ENCODE measurements at places on chromosomes 5 and 9.

DNA sequence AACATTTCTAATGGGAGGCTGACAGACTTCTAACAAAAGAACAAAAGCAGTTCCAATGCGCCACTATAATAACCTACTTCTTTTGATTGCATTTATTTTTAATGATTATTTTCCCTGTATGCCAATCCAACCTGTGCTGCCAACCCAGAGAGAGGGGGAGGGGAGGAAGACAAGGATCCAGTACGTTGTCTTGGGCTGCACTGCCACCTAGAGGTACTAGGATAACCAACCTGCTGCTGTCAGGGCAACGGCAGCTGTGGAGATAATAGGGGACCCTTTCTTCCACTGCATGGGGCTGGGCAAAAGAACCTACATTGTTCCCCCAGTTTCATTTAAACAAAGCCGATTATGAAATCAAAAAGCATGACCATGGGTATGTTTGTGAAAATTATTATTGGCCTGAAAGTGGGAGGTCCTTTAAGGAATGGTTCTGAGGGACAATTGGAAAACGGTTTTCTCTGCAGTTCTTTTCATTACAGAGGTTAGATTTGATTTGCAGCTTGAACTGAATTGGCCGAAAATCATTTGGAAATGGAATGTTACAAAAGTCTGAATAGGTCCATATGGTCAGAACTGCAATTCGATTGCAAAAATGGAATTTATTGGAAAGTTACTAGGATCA, 101.3 kb downstream of the RASEF start:
- DNase-seq = peak; percentile 7

DNA sequence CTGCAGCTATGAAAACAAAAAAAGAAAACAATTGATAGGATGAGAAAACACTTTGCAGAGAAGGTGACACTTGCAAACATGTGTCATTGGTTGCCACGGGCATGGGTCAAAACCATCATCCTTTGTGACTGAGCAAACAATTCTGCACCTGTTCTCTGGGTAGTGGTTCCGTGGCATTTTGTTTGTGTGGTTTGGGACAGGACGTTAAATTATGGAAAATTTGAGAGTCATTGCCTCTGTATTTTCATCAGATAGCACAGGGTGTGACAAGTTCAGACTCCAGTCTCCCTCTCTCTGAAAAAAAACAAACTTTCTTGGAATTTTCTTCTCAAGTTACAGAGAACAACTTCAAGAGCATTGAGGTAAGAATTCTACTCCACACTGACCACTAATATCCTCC, 113.4 kb upstream of the HMHB1 start:
- DNase-seq = no peak

DNA sequence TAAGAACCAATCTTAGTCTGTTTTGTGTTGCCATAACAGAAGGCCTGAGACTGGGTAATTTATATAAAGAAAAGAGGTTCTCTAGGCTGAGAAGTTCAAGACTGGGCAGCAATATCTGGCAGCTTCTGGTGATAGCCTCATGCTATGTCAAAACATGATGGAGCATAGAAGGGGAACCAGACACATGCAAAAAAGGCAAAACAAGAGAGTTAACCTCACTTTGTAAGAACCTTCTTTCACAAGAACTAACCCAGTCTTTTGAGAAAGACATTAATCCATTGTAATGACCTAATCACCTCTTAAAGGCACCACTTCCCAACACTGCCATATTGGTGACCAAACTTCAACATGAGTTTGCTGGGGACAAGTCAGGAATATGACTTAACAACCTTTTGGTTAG, 37.3 kb downstream of the FSD1L start:
- no peak for DNase-seq

DNA sequence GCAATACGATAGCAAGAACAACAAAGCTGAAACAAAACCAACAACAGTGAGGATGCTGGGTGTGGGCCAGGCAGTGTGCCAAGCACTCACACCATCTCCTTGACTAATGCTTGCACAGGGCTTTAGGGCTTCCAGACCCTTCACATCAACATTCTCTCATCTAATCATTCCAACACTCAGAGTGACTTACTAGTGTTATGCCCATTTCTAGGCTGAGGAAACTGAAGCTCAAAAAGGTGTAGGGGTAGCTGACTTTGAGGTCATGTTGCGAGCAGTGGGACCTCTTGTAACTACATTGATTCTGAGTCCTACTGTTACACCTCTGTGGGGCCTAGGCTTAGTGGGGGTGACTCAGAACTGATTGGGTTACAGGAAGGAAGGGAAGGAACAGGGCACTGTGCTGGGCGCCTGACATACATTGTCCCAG, 9.7 kb downstream of the ANGPTL2 start:
- DNase-seq = no peak

- DNase-seq = no peak
Measured at GRCh38 chr9:642014-642413, 199.5 kb upstream of the DMRT1 start.

DNA sequence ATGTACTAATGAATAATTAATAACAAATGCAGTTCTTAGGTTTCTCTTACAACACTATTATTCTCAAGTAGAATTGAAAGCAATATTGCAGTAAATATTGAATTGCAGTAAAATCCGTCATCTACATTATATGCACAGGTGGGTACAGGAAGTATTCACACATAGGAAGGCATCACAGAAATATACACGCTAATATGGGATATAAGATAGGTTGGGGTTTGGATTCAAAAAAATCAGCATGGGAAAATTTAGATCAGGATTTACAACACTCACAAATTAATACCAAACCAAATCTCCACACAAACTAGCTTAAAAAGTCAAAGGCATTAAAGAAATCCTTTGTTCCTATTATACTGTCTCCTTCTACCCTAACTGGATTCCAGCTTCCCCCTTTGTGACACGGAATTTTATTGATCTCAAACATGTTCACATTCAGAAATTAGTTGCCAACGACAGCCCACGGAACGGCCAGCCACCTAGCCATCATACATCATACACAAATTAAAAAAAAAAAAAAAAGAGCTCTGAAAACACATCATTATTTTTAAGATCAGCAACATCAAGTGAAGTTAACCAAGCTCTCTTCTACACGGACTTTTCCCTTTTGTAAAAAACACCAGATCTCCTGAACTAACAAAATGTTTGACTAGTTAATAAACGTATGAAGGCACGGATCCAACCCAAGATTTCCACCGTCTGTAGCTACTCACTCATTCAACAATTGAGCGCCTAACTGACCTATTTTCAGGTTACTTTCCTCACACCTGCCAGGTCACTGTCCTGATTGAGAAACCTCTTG, 2.2 kb downstream of the NR6A1 start:
- DNase-seq = no peak

DNA sequence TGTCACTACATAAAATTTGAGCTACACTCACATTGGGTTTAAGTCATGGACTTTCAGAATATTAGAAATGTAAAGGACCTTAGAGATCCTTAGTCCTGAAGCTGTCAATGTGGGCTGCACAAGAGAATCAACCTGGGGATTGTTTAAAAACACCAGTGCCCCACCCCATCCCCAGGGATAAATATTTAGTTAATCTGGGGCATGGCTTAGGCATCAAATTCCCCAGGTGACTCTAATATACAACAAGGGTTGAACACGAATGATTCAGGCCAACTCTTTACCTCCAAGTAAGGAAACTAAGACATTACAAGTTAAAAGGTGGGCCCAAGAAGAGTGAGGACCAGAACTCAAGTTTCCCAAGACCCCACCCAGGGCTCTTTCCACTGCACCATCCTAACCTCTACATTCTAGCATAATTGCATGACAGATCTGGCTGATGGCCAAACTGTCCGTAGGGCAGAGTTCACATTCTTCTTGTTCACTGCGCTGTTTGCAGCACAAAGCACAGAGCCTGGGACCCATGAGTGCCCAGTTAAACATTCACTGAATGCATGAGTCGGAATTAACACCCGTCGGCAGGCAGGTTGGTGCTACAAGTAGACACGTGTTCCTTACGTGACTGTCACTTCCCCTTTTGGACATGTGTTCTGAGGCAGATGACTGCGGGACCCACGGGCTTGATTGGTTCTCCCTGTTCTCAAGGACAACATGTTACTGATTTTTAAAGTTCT, 25.2 kb downstream of the CYFIP2 start:
- DNase-seq = no peak

DNA sequence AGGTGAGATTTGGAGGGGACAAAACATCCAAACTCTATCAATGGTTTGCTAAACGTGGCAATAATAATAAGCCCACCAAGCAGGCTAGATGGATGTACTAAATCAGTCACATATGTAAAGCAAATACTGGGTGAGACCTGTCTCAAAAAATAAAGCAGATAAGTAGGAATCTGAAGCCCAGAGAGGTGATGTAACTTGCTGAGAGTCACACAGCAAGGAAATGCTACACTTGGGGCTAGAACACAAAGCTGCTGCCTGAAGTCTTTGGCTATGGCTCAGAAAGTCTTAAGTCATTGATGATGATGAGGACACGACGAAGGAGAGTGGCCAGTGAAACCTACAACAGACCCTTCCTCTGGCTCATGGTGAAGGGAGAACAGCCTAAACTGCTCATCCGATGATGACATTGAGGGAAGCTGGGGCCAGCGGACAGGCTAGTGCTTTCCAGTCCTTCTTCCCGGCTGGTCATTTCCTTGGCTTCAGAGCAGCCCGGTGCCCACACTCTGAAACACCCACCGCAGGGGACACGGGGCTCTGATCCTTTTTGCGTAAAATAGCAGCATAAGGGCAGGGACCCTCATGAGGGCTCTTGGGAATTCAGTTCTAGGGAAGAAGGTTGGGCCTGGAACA, 14.1 kb downstream of the DUSP1 start:
- DNase-seq = no peak

- DNase-seq = no peak
Measured at GRCh38 chr9:75830303-75830702, 60.2 kb upstream of the PCSK5 start.

GRCh38 chr9:99040911-99041582, 63.9 kb upstream of the TGFBR1 start:
- DNase-seq = no peak

DNA sequence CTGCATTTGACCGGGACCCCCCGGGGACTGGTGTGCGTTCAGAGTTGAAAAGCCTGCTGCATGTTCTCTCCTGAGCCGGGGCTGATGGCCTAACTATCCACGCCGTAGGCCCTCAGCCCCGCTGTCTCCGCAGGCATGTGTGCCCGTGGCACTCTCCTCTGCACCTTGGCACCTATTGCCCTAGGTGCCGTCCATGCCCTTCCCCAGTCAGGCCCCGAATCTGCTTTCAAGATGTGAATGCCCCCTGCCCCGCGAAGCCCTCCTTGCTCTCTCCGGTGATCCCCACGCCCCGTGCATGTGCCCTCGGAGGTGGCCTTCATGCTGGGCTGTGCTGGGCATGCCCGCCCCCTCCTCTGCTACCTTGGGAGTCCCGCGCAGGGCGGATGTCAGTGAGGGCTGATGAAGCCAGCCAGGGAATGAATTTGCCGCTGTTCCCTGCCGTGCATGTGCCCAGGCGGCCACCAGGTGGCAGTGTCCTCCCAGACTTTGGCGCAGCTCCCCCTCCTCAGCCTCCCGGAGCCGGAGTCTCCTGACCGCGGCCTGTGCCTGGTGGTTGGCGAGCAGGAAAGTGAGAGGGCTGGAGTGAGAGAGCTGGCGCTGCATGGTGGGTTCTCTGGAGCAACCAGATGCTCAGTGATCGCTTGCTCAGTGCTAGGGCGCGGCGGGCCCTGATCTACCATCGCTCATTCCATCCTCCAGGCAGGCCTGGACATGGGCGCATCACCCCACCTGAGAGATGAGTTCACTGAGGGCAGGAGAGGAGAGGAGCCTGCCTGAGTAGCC, 112.9 kb upstream of the LMX1B start:
- no peak for DNase-seq

DNA sequence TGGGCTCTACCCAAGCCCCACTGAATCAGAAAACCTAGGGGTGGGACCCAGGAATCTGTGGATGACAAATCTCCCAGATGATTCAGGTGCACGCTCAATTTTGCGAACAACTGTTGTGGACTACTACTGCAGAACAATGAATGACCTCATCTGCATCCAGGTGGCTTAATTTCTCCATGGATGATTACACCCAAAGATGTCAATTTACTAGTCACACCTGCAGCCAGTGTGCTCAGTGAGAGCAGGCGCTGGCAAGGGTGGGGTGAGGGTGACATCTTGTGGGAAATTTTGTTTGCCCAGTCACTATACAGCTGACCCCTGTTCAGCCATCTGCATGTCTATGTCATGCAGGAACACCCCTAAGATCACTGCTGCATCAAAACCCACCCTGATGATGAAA, 118.2 kb downstream of the ENTREP1 start:
- DNase-seq = no peak

DNA sequence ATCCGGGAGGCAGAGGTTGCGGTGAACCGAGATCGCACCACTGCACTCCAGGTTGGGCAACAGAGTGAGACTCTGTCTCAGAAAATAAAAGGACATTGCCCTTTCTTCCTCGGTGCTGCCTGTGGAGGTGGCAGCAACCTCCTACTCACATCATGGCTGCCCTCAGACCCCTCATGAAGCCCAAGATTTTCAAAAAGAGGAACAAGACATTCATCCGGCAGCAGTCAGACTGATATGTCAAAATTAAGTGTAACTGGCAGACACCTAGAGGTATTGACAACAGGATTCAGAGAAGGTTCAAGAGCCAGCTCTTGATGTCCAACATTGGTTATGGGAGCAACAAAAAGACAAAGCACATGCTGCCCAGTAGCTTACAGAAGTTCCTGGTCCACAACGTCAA, 12.6 kb upstream of the PAX5 start:
- no peak for DNase-seq

DNA sequence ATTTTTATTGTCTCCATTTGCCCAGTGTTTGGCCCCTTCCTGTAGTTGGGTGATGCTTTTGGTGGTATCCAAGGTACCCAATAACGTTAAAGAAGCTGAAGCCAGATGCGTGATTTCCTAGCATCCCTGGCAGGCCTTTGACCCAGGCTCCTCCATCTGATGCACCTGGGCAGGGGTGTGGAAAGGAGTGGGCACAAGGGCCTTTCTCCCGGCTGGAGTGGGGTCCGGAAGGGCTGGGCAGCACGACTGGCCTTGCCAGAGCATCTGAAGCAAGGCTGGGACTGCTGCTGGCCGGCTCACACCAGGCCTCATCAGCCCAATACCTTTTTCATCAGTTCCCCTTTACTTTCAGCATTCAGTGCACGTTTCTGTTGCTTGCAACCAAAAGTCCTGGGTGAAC, 220.2 kb downstream of the FANCC start:
- DNase-seq = no peak

DNA sequence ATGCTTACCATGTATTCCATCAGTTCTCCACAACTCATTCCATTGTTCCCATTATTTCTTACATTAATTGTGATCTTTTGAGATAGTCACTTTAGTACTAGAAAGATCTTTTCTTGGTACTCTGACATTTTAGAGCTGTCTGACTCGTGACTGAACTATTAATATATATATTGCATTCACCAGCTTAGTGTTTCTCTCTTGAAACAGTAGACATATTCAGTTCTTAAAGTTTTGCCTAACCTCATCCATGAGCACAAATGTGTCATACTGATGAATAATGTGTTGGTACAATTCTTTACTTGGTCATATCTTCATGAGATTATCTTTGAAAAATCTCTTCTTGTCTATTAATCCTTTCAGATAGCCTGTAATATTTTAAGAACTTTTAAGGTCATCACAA, 74.3 kb downstream of the NLN start:
- DNase-seq = no peak

Measured in C1 segment of cervical spinal cord (tissue), 14 donors.